ENCODE measurements at places on chromosomes 5 and 9.

- DNase-seq: no peak
These were observed 3.5 kb upstream of the TMED9 start for GRCh38 chr5:177588413-177588909.

DNA sequence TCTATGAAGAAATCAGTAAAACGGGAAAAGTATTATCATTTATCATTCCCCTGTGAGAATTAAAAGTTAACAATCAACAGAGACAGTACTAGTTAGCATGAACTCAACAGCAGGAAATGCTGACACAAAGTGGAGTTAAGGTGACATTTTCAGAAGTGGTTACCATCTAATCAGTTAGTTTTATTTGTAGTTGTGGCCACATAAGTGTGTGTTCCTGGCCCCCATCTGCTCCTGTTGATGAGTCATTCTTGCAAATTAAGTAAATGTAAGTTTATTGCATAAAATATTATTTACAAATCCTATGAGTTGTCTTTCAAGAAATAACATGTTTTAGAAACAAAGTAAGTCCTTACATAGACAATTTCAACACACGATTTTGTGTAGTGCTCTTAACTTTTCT, 8.9 kb upstream of the BNC2 start:
- DNase-seq: no peak

GRCh38 chr5:138659561-138659960, 84.4 kb upstream of the HSPA9 start:
- no peak for DNase-seq

DNA sequence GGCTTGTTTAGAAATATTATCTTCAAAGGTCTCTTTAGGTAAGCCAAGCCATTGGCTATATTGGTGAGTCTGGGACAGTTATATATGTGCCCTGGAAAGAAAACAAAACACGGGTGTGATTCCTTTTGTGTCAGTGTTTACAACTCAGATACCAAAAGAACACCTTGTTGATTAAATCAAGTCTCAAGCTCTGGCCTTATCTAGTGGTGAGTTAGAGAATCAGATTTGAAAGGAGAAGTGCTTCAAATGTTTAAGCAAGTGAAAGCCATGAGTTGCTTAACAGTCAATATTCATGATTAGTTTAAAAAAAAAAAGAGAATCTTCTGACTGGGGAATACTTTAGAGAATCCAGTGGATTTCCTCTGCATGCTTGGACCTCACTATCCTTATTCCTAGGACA, 68.3 kb downstream of the IQGAP2 start:
- no peak for DNase-seq

DNA sequence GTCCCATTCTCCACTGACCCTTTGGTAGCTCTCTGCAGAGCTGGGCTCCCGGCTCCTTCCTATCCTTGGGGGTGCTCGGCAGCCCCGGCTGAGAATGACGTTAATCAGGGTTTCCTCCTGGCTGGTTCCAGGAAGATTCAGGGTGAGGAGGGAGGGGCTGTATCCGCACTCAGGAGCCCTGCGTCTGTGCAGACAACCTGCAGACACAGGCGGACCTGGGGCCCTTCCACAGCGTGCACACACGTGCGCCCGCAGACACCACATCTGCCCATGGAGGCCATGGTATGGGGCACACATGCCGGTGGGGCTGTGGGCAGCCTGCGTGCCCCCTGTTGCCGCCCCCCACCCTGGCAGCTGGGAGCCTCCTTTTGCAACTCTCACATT, 66.6 kb upstream of the RNU6ATAC start:
- no peak for DNase-seq

DNA sequence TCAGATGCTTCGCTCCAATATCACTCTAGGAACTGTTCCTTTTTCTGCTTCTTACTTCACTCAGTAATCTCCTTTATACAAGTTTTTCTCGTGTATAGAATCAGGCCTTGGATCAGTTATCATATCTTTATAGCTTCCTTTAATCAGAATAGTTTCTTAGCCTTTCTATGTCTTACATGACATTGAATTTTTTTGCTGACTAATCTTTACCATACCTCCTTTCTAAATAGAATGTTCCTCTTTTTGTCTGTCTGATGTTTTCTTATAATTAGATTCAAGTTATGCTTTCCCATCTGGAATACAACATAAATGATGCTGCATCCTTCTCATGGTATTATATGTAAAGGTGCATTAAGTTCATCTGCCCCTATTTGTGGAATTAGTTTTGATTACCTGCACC, 40.2 kb upstream of the TYRP1 start:
- DNase-seq: no peak
